ENCODE measurements at places on chromosomes 13 and 19. TPM values are rescaled to one million over a fixed set of nuclear protein-coding genes. Genes with fewer than 3 reads are reported as not detected.

Gene ZNF506
- total RNA-seq, result 51.7 TPM

Gene EBI3
- total RNA-seq, result 0.23 TPM

Gene OLFM2
- total RNA-seq, result 106 TPM

Gene CADM4
- total RNA-seq, result 93.2 TPM

Gene KLK4
- not detected for total RNA-seq

Gene LRRC25
- 1.2 TPM for total RNA-seq

Gene KL
- 5.1 TPM for total RNA-seq

Gene FGF22
- total RNA-seq, result 0.69 TPM

Data from diencephalon (tissue), 1 donor.